ENCODE measurements at places on chromosomes 3 and 15.

- DNase-seq = no peak
Observed at GRCh38 chr3:48687220-48687678, 1.5 kb upstream of the NCKIPSD start.

DNA sequence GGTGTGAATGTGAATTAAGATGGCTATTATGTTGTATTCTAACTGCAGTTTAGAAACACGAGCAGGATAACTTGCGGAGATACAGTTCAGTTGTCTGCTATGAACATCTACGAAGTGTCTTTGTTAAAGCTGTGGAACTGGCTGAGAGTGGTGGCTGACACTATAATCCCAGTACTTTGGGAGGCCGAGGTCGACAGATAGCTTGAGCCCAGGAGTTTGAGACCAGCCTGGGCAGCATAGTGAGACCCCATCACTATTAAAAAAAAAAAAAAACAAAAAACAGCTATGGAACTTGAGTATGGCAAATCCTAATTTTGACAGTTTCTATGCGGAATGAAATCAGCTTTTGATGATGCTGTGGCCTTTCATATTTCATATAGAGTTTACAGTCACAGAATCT lies 1.7 kb downstream of the EAF1 start:
- no peak for DNase-seq

GRCh38 chr15:79956354-79956939 lies 14.5 kb downstream of the BCL2A1 start:
- DNase-seq = no peak

DNA sequence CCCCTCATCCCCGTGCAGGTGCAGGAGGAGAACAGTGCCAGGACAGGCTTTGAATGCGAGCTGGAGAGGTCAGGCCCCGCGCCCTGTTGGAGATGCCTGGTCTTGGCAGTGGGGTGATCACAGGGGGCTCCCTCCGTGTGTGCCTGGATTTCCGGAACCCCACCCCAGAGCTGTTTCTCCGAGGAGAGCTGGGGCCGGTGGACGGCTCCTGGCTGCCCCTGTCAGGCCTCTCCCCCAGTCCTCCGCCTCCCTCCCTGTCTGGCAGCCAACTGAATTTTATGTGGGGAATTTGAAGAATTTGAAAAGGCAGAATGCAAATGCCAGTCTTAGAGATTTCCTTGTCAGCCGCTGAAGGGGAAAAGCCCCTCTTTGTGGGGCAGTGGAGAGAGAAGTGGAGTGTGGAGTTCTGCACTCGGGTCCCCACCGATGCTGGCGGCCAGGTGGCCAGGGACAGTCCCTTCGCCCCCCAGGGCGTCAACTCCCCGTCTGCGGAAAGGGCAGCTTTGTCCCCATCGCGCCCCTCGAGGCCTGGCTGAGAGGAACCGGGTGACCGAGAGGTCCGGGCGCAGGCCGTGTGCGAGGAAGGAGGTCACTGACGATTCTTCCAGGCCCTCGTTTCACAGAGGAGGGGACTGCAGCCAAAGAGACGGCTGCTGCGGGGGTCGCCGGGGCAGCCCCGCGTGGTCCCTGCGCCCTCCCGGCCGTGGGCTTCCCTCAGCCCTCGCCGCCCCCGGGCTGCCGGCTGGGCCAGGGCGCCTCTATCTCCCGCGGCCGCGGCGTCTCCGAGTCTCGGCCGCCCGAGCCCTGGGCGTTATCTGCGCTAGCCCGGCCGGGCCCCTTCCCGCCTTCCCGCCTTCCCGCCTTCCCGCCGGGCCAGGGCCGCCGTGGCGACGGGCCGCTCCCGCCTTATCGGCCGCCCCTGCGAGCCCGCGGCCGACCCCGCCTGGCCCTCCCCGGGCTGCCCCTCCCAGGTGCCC lies 56.0 kb upstream of the LCTL start:
- DNase-seq = no peak

DNA sequence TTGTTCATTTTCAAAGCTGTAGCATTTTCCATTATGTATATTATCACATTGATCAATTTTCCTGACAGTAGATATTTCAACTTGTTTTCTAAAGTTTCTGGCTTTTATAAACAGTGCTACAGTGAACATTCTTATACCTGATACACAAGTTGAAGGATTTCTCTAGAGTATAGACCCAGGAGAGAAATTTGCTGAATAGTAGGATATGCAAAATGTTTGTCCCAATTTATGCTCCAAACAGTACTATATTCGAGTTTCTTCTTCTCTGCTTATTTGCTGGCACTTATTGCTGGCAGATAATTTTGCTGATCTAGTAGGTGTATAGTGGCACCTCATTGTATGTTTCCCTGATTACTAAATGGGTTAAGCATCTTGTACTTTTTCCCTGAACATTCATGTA lies 117.2 kb upstream of the CHRM5 start:
- DNase-seq = no peak

GRCh38 chr15:58684751-58685150 lies 64.8 kb downstream of the ADAM10 start:
- no peak for DNase-seq

DNA sequence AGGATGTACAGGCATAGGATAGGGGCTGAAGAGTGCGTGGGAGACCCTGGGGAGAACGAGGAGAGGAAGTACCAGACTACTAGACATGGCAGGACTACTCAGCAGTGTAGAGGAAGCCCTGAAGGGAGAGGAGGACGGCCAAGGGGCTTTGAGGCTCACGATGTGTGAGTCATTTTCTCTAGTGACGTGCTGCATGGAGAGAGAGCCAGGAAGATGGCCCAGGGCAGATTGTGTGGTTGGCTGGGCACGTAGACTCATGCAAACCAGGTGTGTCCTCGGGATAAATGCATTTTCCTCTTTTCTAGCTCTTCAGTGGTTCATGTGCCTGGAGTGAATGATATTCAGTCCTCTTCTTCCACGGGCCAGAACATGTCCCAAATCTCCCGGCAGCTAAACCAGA lies 115.0 kb upstream of the ABHD17C start:
- no peak for DNase-seq

- no peak for DNase-seq
Observed at GRCh38 chr15:36882487-36883131, 217.7 kb downstream of the MEIS2 start.

DNA sequence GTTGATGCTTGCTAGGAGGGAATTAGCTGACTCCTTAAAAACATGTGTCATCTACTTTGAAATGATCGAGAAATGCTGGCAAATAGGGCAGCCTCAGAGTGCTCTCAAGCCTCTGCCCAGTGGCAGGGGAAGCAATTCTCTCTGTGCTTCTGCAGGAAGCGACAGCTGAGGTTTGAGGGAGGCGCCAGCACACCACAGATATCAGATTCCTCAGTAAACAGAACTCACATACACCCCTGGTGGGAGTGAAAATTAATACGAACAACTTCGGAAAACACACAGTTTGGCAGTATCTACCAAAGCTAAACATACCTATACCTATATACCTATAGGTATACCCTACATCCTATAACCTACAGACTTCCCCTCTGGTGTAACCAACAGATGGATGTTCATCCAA lies 61.3 kb downstream of the NSMCE3 start:
- no peak for DNase-seq

GRCh38 chr3:180253283-180253682 lies 216.5 kb upstream of the PEX5L start:
- no peak for DNase-seq

DNA sequence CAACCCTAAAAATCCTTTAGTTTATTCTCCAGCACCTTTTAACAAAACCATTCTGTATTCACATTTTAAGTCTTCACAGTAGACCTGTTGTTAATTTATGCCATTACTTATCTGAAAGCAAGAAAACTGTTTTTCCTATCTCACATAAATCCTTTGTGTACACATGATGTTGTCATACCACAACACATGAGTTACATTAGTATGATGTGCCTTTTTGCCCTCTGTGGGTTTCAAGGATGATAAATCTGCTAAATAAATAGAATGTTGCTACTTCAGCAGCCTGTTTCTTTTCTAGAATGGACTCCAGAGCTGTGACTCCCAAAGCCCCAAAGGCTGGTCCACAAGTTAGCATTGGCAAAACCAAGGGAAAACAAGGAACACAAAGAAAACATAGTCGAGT lies 151.6 kb downstream of the SERPINI1 start:
- no peak for DNase-seq

- DNase-seq = no peak
Observed at GRCh38 chr15:65660927-65661326, 39.2 kb downstream of the SLC24A1 start.

DNA sequence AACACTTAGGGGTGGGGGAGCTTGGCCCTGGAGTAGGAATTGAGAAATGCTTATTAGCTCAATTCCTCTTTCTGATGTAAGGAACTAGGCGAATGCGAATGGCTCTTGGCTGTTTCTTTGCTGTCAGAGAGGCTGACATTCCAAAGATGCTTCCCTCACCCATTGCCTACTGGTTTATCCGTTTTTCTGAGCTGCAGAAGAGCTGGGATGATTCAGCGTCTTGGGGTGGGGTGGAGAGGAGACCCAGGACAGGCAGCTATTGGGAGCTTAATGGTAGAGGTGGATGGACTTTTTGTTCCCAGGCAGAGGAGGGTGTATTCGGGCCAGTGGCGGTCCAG lies 9.8 kb downstream of the PLEKHO2 start:
- no peak for DNase-seq

DNA sequence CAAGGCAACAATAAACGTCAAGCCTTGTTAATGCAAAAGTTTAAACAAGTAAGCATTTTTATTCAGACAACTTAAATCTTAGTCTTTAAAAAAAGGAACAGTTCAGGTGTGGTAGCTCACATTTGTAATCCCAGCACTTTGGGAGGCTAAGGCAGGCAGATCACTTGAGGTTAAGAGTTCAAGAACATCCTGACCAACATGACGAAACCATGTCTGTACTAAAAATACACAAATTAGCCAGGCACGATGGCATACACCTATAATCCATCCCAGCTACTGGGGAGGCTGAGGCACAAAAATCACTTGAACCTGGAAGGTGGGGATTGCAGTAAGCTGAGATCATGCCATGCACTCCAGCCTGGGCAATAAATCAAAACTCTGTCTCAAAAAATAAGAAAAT lies 19.9 kb downstream of the ZBTB20 start:
- DNase-seq = no peak

GRCh38 chr3:64289622-64290021 lies 64.4 kb upstream of the PRICKLE2 start:
- DNase-seq = no peak

GRCh38 chr15:35439291-35439690 lies 106.7 kb downstream of the DPH6 start:
- no peak for DNase-seq

DNA sequence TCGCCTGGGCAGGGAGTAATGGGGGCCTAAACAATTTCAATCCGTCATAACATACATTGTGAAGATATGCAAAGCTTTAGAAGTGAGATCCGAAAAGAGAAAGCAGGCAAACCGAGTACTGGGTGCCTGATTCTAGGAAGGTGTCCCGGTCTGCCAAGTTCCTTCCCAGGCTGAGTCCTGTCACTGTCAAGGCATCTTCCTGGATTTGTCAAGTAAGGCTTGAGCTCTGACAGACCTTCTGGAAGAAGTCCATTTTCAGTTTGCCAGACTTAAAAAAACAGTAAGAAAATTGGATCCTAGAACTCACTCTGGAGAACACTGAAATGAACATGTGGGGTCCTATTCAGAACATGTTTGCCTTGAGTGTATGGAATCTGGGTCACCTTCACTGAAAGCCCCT lies 253.9 kb downstream of the RORA start:
- DNase-seq = no peak

GRCh38 chr15:70133781-70134421 lies 36.2 kb upstream of the TLE3 start:
- DNase-seq = no peak

DNA sequence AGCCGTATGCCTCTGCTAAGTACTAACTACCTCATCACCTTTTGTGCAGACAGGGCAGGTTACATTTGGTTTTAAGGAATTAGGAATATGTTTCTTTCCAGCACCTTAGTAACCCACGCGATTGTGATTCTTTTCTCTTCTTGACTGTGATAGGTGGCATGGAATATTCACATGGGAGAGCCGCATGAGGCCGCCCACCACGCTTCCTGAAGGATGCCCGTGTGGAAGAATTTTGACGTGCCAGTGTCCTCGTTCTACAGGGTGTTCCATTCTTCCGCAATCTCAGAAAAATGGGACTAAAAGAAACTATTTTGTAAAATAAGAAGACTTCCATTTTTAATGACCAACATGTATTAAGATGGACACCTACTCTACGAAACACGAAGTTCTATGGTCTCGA lies 16.3 kb downstream of the B3GNT5 start:
- no peak for DNase-seq

DNA sequence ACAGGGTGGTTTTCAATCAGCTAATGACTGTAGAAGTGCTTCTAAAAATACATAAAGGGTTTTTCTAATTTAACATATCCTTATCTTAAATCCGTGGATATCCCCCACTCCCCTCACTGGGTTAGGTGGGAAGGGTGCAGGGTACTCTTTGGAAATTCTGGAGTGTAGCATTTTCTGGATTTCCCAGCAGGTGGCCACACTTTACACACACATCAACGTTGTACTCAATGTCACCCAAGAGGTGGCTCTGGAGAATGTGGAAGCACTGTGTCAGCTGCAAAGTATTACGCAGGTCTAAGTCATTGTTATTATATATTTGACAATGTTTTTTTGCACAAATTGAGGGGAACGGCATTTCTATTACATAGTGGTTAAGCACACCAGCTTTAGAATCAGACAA lies 168.8 kb downstream of the CHDH start:
- DNase-seq = no peak

DNA sequence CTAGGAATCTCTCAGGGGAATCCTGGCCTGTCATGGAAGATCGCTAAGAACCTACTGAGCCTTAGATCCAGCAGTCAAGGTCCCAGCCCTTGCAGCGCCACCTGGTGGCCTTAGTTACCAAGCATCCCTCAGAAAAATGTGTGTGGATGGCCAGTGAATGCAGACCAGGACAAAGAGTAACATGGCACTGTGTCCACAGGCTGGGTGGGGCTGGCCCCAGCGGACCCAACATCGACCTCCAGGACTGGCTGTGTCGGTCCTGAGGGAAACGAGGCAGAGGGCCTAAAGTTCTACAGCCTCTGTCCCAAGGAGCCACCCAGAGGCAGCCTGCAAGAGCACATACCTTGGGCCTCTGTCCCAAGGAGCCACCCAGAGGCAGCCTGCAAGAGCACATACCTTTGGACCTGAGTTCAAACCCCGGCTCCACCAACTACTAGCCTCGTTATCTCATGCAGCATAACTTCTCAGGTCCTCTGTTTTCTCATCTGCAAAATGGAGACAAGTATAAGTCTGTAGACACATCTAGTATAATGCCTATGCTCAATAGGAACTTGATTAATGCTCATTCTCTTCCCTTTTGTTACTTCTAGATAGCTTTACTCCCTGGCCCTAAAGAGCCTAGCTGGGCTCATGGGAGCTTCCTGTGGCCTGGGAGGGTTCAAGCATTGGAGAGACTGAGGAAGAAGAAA lies 57.5 kb upstream of the HERC1 start:
- DNase-seq = peak; percentile 32

DNA sequence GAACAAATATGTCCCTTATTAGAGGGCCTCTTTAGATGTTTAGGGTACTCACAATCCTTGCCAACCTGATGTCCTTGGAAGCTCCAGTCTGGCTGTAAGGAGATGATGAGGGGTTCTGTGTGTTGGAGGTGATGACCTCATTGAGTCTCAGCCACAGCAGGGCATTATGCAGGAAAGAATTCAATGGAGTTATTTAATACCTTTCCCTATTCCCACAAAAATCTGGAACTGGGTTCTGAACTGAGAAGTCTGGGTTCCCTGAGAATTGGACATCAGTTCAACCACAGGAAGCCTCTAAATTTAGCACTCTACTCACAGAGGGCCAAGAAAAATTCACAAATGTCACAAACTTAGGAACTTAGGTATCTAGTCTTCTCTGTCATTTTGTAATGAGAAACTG lies 36.9 kb downstream of the SLC35A5 start:
- no peak for DNase-seq
